H7 (cell line): ENCODE measurements at places on chromosomes 4 and X.

- DNase-seq, result no peak
Measured at GRCh38 chr4:107806196-107806595, 18.5 kb upstream of the SGMS2 start.

- peak; percentile 87 for DNase-seq
Measured at GRCh38 chrX:154436983-154437752, at the start of gene GDI1. TSS of gene GDI1 (plus strand) at chrX:154437154. CDS start at chrX:154437255, 101 bp downstream.

GRCh38 chr4:39042366-39042765, 10.2 kb upstream of the TMEM156 start:
- DNase-seq, result no peak

DNA sequence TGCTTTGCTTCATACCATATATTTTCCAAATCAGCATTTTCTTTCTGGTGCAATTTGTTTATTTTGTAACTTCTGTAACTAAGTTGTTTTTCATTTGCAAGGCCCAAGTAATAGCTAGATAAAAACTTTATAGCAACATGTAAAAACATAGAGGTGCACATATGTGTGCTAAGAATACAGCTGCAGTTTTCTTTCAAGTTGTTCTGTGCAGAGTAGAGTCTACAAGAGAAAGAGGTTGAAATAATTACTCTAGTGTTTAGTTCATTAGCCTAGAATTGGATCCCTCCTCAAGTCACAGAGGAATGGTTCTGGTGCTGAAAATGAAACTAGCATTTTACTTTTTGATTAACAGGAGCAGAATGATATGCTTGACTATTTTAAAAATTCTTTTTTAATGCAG, 32.2 kb upstream of the PDLIM5 start:
- no peak for DNase-seq

- DNase-seq, result no peak
Measured at GRCh38 chrX:23870041-23870440, 37.7 kb downstream of the APOO start.
